Germinal center (tissue), 1 donor: ENCODE measurements at places on chromosomes 2 and 18.

- no peak for DNase-seq
Observed at GRCh38 chr2:108908713-108909070, 80.3 kb downstream of the EDAR start.

- DNase-seq = no peak
Observed at GRCh38 chr2:139374296-139374850, 594.2 kb upstream of the NXPH2 start.

- no peak for DNase-seq
Observed at GRCh38 chr2:181242262-181242661, 214.9 kb upstream of the ITGA4 start.

- peak; percentile 24 for DNase-seq
Observed at GRCh38 chr2:155145758-155146229, 447.3 kb downstream of the KCNJ3 start.

DNA sequence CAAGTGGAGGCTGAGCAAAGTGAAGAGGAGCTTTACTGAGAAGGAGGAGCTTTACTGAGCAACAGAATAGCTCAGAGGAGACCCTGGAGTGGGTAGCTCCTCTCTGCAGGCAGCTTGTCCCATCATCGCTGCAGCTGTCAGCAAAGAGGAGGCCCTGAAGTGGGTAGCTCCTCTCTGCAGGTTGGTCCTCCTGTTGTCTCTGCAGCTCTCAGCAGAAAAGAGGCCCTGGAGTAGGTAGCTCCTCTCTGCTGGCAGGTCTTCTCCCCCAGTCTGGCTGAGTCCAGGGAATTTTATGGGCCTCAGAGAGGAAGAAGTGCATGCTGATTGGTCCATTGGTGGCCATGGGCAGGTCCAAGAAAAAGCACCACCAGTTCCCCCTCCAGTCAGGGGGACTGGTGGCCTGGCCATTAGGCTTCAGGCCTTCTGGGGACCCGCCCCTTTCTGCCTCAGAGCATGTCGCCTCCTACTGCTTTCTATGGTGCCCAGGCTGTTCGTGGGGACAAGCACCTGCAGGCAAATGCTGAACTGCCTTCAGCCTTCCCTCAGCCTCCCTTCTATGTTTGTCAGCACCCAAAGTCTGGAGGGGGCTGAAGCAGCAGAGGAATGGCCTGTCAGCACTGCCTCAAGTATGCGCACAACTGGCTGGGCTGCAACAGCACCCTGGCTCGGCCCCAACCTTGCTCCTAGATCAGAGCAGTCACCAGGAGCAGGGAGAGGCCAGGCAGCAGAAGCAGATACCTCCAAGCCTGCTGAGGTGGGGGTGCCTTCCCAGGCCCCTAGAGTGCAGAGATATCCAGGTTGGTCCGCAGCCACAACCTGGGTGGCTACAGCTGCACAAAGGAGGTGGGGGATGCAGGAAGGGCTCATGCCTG, 5.9 kb downstream of the ZSCAN30 start:
- DNase-seq = no peak

DNA sequence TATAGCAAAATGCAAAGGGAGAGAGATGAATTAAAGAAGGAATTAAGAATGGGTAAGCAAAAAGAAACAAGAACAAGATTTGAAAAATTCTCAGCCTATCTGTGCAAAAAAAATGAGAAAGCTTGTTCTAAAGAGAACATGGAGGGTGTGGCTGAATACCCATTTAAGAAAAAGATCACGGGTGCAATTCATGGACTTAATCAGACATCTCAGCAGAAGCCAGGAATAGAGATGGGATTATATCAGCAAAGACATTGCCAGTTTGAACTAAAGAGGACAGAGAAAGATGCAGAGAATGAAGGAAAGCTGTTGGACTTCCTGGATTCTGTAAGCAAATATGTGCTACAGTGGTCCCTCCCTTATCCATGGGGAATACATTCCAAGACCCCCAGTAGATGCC, 115.6 kb downstream of the RTTN start:
- DNase-seq = no peak
